ENCODE measurements at places on chromosomes 11 and 22. TPM values are rescaled to one million over a fixed set of nuclear protein-coding genes. Genes with fewer than 3 reads are reported as not detected.

- DNase-seq: no peak
Measured at GRCh38 chr11:44539971-44540370, 25.5 kb upstream of the CD82 start.

DNA sequence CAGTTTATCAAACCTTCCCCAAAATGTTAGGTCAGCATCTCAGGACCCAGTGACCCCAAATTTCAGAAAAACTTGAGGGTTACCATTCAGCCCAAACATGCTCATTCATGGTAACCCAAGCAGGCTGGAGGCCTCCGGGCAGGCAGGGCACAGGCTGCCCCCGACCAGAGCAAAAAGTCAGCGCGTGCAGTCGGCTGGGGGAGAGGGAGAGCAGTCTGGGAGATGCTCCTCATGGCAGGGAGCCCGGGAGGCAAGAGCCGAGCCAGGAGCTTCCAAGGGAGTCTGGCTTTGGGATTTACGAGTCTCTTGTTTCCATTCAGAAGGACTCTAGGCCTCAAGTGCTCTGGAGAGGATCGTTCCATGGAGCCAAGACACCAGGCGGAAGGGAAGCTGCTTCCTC lies 45.7 kb downstream of the RPUSD4 start:
- no peak for DNase-seq

DNA sequence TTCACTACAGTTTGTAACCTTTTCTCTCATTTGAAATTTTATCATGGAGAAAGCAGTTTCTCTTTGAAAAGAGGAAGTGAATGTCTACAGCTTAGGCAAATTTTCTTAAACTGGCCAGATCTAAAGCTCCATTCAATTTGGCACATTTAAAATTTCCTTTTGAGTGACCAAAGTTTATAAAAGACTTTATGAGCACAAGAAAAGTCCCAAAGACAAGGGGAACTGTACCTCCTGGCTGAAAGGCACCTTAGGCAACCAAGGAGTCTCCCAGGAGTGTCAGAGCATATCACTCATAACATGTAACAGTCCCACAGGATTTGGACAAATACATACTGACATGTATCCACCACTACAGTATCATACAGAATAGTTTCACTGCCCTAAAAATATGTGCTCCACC lies 41.3 kb downstream of the NARS2 start:
- DNase-seq: no peak

- peak; percentile 88 for DNase-seq
Measured at GRCh38 chr22:41417622-41418390, 28.8 kb downstream of the TOB2 start.

DNA sequence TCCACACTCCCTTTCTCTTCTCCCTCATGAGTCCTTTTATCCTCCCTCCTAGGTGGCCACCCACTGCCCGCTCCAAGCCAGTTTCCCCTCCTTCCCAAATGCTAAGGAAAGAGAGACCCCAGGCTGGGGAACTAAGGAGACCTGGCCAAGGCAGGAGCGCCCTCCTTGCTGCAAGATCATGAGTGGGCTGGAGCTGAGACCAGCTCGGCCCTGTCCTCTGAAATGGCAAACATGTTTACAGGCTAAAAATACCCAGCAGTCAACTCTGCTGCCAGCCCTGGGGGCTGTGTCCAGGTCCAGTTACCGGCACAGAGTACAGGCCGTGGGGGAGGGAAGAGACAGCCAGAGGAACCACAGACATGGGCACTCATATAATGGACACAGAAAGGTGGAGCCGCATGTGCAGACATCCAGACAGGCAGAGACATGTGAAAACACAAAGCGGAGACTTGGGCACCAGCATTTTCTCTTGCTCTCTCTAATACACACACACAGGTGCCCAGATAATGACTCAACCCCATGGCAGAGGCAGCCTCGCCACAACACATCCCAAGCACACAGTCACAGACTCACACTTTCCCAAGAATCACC lies 1.2 kb upstream of the AHNAK start:
- no peak for DNase-seq

GRCh38 chr11:6326303-6326702 lies 6.0 kb upstream of the CAVIN3 start:
- DNase-seq: no peak

- DNase-seq: no peak
Measured at GRCh38 chr11:123561431-123561800, 93.0 kb downstream of the SCN3B start.

DNA sequence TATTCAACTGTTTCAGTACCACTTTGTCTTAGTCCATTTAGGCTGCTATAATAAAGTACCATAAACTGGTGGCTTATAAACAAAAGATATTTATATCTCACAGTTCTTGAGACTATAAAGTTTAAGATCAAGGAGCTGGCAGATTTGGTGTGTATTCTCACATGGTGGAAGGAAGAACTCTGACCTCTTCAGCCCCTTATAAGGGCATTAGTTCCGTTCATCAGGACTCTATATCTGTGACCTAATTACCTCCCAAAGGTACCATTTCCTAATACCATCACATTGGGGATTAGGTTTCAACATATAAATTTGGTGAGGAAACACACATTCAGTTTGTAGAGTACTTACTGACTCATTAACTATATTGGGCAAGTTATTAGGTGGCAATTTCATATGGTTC lies 10.7 kb upstream of the ARL14EP start:
- DNase-seq: no peak

DNA sequence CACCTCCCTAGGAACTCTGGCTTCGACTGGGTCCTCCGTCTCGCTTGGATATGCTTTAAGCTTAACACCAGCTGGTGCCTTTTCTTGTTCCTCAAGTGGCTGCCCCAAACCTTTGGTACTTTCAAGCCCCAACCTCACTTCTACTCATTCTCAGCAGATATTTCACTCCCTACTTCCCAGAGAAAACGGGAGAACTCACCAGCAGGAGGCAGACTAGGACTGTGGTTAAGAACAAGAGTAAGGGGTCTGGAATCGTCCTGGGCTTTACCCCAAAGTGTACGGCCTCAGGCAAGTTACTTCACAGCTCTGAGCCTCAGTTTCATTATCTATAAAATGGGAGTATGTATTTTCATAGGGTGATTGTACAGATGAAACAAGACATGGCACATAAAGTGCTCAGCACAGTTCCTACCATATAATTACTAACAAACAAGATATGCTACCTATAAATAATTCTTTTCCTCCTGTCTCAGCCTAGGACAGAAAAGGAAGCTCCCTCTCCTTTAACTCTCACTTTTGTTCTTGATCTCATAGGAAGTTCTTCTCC lies 37.8 kb downstream of the PAMR1 start:
- DNase-seq: peak; percentile 68

DNA sequence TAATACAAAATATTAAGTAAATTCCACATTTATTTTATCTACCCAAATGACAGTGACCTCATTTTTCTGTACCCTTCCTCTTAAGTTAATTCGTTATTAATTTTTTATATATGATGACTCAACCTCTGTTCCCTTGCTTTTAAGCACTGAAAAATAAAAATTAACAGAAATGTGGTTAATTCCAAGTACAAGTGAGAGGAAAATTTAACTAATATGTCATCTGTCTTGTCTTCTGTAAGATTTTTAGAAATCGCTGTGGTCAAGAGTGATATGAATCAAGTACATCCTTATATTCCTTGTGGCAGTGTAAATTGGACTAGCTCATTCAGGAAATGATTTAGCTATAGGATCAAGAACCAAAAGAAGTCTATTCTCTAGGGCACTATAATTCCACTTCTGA lies 74.5 kb downstream of the PDHX start:
- no peak for DNase-seq

DNA sequence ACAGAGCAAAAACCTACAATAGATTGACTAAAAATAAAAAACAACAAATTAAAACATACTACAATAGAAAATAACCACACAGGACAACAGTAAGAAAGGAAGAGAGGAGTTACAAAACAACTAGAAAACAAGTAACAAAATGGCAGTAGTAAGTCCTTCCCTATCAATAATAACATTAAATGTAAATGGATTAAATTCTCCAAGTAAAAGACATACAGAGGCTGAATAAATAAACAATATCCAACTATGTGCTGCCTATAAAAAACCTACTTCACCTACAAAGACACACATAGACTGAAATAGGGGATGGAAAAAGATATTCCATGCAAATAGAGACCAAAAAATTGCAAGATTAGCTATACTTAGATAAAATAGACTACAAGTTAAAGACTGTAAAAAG lies 57.0 kb upstream of the RASSF10 start:
- no peak for DNase-seq

C1QTNF4 gene
- 5.0 TPM for total RNA-seq

CNTF gene
- total RNA-seq: 426 TPM

OR10S1 gene
- not detected for total RNA-seq

CSRP3 gene
- not detected for total RNA-seq
